Type B pancreatic cell (in vitro differentiated cells): ENCODE measurements at places on chromosomes 3 and 15.

- H3K27ac ChIP-seq, result no peak overlapping the region
- no peaks in the 10 kb centered on the region for H3K36me3 ChIP-seq
- H3K4me1 ChIP-seq, result peaks cover 6% of the 10 kb centered on the region
- DNase-seq, result no peak
- H3K27me3 ChIP-seq, result no peaks in the 10 kb centered on the region
Measured at GRCh38 chr15:31016446-31016915, 25.1 kb upstream of the MTMR10 start.

DNA sequence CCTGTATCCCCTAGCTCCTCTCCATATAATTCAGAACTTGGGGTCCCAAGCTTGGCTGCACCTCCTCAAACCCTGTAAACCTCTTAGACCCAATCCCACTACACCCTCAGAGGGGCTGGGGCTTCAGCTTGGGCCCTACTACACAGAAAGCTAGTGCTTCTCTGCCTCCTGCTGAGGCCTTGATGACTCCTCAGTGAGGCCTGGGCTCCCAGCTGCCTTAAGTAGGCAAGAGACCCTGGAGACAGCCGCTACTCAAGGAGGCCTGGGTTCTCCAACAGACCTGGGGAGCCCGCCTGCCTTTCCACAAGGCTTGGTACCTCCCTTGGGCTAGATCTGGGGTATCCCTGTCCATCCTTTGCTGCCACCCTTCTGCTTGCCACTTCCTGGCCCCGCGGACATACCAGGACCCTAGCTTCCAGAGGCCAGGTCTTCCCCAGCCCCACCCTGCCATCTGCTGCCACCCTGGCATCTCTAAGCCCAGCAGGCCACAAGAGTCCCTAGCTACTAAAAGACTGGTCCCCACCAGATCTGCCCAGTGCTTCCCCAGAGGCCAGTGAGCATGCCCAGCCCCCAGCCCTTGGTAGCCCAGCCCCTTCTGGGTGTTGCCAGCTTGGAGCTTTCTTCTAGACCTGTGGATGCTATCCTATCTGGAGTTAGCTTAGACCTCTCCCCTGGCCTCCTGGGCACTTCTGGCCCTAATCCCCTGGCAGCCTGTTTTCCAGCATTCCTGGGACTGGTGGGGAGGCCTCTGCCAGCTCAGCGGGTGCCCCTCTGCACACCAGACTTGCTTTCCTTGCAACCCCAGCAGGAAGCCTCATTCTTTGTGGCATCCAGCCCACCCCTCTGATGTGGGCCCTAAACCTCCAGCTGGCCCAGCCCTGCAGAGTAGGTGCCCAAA, 13.7 kb downstream of the C15orf39 start:
- no peak overlapping the region for H3K4me3 ChIP-seq
- peaks cover 4% of the 10 kb centered on the region for H3K4me1 ChIP-seq
- H3K27me3 ChIP-seq, result no peaks in the 10 kb centered on the region
- H3K36me3 ChIP-seq, result no peaks in the 10 kb centered on the region
- no peak for DNase-seq

GRCh38 chr15:52658955-52659354, 20.2 kb downstream of the ATOSA start:
- H3K36me3 ChIP-seq, result peaks cover 16% of the 10 kb centered on the region
- no peaks in the 10 kb centered on the region for H3K27me3 ChIP-seq
- H3K4me3 ChIP-seq, result no peak overlapping the region
- no peak for DNase-seq
- no peak overlapping the region for H3K27ac ChIP-seq

DNA sequence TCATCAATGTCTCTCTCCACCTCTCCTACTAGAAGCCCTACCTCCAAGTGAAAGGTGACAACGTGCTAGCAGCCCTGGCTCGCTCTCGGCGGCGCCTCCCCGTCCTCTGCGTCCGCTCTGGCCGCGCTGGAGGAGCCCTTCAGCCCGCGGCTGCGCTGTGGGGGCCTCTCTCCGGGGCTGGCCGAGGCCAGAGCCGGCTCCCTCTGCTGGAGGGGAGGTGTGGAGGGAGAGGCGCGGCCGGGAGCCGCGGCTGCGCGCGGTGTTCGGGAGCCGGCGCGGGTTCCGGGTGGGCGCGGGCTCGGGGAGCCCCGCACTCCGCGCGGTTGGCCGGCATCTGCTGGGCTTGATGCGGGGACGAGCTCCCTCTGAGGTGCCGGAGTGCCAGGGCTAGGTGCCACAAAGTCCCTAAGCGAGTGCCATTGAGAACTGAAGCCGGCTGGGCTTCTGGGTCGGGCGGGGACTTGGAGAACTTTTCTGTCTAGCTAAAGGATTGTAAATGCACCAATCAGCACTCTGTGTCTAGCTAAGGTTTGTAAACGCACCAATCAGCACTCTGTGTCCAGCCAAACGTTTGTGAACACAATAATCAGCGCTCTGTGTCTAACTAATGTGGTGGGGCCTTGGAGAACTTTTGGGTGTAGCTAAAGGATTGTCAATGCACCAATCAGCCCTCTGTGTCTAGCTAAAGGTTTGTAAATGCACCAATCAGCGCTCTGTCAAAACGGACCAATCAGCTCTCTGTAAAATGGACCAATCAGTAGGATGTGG, 84.8 kb upstream of the ARRDC4 start:
- H3K4me3 ChIP-seq, result peak overlapping the region; percentile 63
- H3K36me3 ChIP-seq, result no peaks in the 10 kb centered on the region
- no peak for DNase-seq
- no peak overlapping the region for H3K27ac ChIP-seq

DNA sequence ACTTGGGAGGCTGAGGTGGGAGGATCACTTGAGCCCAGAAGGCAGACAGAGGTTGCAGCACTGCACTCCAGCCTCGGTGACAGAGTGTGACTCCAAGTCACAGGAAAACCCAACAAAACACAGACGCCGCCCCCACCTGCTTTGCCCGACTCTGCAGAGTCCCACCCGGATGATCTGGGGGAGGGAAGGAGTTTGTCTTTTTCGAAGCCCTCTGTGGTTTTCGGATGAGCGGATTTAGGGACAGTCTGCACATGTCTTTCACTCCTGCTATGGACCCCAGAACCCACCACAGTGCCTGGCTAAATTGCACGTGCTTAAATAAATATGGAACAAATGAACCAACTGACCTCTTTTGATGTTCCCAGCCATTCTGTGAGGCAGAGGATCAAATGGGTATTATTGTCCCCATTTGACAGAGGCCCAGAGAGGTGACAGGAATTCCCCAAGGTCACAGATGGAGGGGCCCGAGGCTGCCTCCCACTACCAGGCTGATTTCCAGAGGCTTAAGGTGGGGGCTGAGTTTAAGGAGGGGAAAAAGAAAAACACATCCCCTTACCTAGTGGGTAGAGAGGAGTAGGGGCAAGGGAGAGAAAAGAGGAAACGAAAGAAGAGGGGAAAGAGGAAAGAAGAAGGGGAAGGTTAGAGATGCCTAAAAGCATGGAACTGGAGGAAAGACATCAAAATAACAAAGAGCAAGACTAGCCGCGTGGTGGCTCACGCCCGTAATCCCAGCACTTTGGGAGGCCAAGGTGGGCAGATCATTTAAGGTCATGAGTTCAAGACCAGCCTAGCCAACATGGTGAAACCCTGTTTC, 59.4 kb upstream of the TFRC start:
- H3K27ac ChIP-seq, result peak overlapping the region; percentile 79
- no peak for DNase-seq
- H3K27me3 ChIP-seq, result no peaks in the 10 kb centered on the region
- no peaks in the 10 kb centered on the region for H3K36me3 ChIP-seq
- H3K4me3 ChIP-seq, result no peak overlapping the region

DNA sequence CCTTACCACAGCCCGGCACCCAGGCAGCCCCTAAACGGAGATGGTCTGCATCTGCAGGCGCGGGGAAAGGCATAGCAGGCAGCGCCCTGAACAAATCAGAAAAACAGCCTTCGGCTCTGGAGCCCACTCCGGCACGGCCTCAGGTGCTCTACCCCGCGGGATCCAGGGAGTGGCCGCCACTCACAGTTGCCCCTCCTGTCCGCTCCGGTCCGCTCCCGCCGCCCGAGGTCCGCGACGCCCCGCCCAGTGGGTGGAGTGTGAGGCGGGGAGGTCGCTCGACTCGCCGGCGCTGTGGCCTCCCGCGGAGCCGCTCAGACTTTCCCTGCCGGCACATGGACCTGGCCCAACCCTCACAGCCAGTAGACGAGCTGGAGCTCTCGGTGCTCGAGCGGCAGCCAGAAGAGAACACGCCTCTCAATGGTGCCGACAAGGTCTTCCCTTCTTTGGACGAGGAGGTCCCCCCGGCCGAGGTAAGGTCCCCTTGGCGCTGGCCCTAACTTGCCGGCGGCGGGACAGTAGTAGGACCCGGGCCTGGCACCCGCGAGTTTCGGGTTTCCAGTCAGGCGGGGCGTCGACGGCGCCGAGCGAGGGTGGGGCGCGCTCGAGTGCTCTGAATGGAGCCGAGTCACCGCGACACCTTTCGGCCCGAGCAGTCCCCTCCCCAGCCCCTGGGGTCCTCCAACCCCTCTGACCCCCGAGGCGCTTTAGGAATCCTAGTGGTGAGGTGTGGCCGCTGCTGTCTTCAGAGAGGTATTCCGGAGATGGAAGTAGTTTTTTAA, at the start of gene C3orf52:
TSS of gene C3orf52 (plus strand) at position 314 of the 779 bp plus-strand sequence. CDS start at position 333, 19 bp downstream.
- DNase-seq, result peak; percentile 86
- peaks cover 48% of the 10 kb centered on the region for H3K4me1 ChIP-seq
- peak within 1 kb of the TSS; percentile 91 for H3K4me3 ChIP-seq
- H3K27me3 ChIP-seq, result peaks cover 13% of the 10 kb centered on the region
- H3K36me3 ChIP-seq, result no peaks in the 10 kb centered on the region
- peak within 1 kb of the TSS; percentile 87 for H3K27ac ChIP-seq

- H3K27me3 ChIP-seq, result no peaks in the 10 kb centered on the region
- H3K4me1 ChIP-seq, result peaks cover 15% of the 10 kb centered on the region
- no peak overlapping the region for H3K4me3 ChIP-seq
- peaks cover 5% of the 10 kb centered on the region for H3K36me3 ChIP-seq
- no peak overlapping the region for H3K27ac ChIP-seq
- DNase-seq, result no peak
Measured at GRCh38 chr3:20069178-20069532, 28.9 kb downstream of the KAT2B start.

GRCh38 chr15:69991551-69991980, 106.2 kb downstream of the TLE3 start:
- no peak for DNase-seq
- H3K4me3 ChIP-seq, result no peak overlapping the region
- H3K27me3 ChIP-seq, result peaks cover 32% of the 10 kb centered on the region
- H3K36me3 ChIP-seq, result no peaks in the 10 kb centered on the region

- no peak for DNase-seq
- no peak overlapping the region for H3K27ac ChIP-seq
- no peaks in the 10 kb centered on the region for H3K36me3 ChIP-seq
- H3K4me1 ChIP-seq, result no peaks in the 10 kb centered on the region
Measured at GRCh38 chr3:107394502-107394901, 17.3 kb downstream of the CCDC54 start.

- H3K27me3 ChIP-seq, result peaks cover 50% of the 10 kb centered on the region
- H3K4me3 ChIP-seq, result peak overlapping the region; percentile 88
- DNase-seq, result no peak
Measured at GRCh38 chr3:69540706-69541581, 155.1 kb upstream of the FRMD4B start.

- peaks cover 2% of the 10 kb centered on the region for H3K27me3 ChIP-seq
- peak overlapping the region; percentile 81 for H3K4me3 ChIP-seq
- peak overlapping the region; percentile 36 for H3K27ac ChIP-seq
- DNase-seq, result no peak
- H3K36me3 ChIP-seq, result peaks cover 11% of the 10 kb centered on the region
- H3K4me1 ChIP-seq, result peaks cover 38% of the 10 kb centered on the region
Measured at GRCh38 chr3:195540027-195540426, 3.1 kb downstream of the PPP1R2 start.
